ENCODE measurements at places on chromosomes 2 and 18.

- no peak for DNase-seq
Measured at GRCh38 chr2:179479947-179480346, 215.3 kb upstream of the SESTD1 start.

GRCh38 chr2:181649436-181649979, 7.4 kb downstream of the CERKL start:
- DNase-seq = no peak

DNA sequence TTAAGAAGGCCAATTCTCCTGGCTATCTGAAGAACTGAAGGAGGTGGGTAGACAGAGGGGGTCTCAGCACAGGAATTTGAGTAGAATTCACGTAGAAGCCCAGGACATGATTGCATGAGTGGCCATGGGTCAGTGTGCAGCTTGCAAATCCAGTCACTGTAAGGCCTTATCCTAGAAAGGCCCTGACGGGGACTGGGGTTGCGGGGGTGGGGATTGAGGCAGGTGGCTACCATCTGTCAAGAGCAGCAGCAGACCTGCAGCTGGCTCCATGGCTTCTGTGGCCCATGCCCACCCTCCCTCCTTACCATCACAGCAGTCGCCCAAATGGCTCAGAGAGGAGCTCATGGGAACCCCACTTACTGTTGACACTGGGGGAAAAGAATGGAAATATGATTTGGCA, 34.6 kb upstream of the SLC14A1 start:
- DNase-seq = no peak

GRCh38 chr2:152434395-152435182, 99.6 kb downstream of the FMNL2 start:
- DNase-seq = no peak

GRCh38 chr18:80157708-80158343, 48.8 kb downstream of the ADNP2 start:
- DNase-seq = peak; percentile 88

DNA sequence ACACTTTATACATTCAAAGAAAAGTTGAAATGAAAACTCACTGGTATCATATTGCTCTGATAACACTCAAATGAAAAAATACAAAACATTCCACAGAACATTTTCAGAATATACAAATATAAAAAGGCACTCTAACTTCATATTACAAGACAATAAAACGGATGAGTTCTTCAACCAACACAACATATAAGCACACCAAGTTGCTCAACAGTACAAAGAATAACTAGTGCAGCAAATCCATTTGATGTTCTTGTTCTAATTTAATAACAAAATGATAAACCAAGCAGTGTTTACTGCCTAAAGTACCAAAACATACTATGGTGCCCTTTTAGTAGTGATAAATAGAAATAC, 60.8 kb upstream of the PGAP1 start:
- DNase-seq = peak; percentile 6

- DNase-seq = no peak
Measured at GRCh38 chr2:238706163-238706562, 141.7 kb upstream of the TWIST2 start.

DNA sequence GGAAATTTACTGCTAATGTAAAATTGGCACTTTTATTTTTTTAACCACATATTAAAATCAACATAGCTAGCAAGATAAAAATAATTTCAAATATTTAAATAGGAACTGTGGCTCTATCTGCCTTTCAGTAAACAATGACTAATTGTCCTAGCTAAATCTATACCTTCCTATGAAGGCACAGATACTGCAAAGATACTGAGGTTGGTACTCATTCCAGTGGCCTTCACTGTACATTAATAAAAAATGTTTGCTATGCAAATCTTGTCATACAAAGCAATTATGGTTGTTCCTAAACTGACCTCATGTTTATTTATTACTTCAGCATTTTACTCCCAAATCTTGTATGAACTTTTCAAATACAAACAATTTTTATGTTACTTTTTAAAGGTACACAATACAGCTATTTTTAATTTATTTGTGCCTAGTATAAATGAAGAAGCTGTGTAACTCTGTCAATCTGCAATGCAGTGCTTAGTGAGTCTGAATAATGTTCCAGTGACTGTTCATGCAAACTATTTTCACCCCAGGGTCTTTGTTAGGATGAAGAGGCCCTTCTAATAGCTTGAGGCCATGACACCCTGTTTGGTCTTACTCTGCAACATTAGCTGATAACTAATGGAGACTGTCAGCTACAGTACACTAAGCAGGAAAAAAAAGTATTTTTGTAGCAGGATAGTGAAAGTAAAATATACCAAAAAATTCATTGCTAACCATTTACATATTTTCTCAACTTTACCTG, 9.3 kb upstream of the ERBB4 start:
- DNase-seq = no peak

DNA sequence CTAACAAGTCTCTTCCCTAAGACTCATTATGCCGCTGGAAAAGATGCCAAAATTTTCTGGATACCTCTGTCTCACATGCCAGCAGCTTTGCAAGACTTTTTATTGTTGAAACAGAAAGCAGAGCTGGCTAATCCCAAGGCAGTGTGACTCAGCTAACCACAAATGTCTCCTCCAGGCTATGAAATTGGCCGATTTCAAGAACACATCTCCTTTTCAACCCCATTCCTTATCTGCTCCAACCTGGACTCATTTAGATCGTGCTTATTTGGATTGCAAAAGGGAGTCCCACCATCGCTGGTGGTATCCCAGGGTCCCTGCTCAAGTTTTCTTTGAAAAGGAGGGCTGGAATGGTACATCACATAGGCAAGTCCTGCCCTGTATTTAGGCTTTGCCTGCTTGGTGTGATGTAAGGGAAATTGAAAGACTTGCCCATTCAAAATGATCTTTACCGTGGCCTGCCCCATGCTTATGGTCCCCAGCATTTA, 26.3 kb downstream of the DHRS9 start:
- DNase-seq = peak; percentile 89

- DNase-seq = no peak
Measured at GRCh38 chr18:36360256-36360909, 62.9 kb downstream of the FHOD3 start.

DNA sequence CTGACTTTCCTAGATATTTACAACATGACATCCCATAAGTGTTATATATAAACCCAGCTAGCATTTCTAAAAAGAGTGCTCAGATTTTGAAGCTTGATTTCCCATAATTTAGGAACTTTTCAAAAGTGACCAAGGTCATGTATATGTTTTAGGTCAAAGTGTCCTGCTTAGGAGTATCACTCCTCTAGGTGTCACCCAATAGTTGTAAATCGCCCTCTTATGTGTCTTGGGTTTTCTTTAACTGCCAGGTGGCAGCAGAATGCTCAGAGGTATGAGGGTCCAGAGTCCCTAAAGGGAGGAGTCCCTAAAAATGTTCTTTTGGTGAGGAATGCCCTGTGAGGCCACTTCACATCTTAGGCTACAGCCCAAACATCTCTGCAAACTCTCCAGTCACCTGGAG, 358.3 kb downstream of the CELF4 start:
- no peak for DNase-seq

GRCh38 chr2:205524656-205525055, 157.6 kb upstream of the NRP2 start:
- DNase-seq = no peak

DNA sequence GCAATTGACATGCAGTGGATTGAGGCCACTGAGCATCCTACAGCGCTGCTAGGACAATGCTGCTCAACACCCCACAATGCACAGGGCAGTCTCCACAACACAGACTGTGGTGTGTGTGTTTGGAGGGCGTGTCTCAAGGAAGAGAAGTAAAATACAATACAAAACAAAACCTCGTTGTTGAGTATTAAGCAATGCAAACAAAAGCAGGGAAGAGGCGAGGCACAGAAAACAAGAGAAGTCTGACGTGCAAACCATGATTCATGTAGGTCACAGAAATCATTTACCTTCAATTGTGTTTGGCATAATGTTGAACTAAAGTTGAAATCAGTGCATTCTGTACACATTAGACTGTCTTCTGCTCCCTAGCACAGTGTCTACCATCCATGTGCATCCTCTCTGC, 260.9 kb downstream of the PHLPP1 start:
- DNase-seq = no peak

DNA sequence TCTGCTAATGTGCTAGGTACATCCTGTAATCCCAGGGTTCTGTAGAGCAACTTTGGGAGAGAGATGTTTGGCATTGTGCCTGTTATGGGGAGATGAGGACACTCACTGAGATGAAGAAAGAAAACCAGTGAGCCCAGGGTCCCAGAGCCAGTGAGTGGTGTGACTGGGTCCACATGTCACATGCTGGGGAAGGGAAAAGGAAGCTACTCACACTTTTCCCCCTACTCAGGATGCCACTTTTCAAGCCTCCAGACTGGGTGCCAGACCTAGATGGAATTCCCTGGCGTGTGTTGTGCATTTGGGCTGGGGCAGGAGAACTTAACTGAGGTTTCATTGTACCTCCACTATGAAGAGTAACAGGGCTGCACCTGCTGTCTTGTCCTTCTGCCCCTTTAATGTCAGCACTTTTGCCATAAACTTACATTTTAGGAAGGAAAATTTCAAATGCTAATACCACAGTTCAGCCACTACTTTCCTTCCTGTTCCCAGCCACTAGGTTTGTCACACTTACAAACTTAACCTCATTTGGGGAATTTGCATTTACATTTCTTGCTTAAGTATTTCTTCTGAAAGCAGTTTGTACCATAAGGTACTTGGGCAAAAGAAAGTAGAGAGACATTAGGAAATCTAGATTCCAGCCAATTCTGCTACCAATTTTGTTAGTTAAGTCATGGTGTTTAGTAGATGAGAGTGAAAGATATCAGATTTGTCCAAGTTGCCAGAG, 10.2 kb downstream of the INSIG2 start:
- DNase-seq = peak; percentile 20

DNA sequence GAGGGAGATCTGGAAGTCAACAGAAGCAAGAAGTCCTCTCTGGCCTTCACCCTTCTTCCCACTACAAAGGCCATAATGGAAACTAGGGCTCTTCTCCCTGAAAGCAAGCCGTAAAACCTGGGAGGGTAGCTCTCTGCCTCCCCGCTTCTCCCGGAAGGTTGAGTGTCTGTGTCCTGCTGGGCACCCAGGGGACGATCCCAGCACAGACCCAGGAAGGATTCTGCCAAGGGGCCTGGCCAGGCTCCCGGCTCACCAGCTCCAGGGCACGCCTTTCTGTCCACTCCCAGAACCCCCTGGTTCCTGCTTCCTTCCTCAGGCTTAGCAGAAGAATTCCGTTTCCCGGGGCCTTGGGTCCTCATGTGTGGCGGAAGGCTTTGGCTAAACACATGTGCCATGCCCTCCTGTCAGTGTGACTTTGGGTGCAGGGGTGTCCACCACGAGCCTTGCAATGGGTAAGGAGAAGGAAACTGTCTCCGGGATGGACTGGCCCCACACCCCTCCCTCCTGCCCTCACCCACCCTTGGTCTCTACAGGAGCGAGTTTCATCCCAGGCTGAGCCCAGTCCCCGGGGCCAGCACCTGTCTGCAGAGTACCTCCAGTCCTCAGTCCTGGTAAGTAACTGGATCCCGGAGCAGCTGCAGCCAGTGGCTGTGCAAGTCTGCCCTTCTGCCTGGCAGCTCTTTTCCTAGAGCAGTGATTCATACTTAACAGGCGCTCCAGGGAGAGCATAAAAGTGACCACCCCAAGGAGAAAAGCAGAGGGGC, 135.8 kb downstream of the TPO start:
- no peak for DNase-seq

- DNase-seq = no peak
Measured at GRCh38 chr2:146287281-146287680, 1557.5 kb upstream of the ACVR2A start.

- DNase-seq = no peak
Measured at GRCh38 chr18:79274823-79275222, 120.9 kb upstream of the NFATC1 start.

DNA sequence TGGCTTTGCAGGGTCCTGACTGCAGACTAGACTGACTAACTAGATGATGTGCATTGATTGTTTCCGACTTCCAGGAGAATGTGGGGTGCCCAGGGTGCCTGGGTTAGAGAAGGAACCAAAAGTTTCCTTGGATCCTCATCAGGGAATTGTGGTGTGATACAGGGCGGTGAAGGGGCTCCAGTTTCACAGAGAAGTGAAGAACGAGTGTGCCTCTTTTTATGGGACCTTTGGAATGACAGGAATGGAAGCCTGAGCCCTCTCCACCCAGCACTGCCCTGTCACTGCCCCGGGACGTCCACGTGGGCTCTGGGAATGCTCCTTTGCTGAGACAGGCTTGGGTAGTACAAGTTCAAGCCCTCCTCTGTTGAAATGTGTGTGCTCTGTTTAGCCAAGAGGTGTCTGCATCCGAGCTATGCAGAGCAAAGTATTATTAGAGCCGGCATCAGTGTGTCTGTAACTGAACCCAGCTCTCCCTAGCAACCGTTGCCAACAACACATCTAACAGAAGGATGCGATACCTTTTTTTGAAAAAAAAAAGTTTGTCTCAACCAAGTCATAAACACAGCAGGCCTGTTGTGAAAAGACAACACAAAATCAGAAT, 183.6 kb downstream of the SMAD7 start:
- no peak for DNase-seq

DNA sequence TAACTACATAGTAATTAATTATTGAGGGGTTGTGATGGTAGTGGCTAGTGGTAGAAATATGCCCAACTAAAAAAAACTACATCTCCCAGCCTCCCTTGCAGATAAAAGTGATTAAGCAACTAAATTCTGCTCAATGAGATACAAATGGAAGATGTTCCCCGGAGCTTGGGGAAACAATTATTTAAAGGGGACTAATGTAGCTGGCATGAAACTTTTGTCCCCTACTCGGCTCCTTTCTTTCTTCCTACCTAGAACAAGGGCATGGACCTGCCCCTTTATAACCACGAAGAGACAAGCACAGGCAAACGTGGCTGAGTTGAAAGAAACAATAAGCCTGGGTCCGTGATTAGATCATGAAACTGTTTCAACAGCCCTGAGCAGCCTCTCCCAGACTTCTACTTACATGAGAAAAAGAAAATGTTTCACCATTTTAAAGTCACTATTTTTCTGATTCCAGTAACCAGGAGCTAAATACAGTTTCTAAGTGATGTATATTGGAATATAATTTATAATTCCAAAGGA, 236.9 kb downstream of the SCG2 start:
- no peak for DNase-seq

GRCh38 chr2:41990688-41991087, 57.1 kb upstream of the PKDCC start:
- DNase-seq = no peak

DNA sequence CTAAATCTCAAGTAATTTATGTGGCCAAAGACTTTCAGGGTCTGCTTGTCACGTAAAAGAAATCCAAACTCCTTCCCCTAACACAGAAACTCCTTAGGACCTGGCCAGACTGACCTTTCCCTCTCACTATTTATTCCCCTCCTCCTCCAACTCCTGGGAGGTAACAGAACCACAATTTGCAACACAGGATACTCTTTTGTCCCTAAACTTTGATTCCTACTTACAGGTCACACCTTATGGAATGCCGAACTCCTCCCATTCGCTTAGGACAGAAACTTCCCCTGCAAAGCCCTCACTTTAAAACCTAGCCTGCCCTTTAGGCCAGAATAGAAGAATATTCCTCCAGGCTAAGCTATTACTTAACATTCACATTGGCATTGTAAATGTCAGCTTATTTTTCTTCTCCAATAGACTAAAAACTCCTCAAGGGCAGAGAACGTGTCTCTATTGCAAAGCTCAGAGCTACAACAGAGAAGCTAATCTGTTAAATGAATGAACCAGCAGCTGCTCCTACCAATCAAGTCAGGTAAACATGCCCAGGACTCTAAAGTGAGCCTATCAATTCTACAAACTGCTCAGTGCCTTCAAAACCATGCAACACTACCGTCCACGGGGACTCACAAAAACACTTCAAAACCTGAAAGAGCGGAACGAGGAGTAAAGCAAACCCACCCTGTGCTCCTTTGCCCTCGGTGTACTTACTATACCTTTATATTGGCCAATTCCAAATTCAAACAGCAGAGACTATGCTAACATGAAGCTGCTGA, 6.1 kb downstream of the INO80D start:
- DNase-seq = no peak
